Stimulated activated CD4-positive, alpha-beta T cell treated with anti-CD3 and anti-CD28 coated beads, TNF-alpha, amount 100 ng/mL, for 48 hours (primary cell): ENCODE measurements at places on chromosomes 12 and 14.

GRCh38 chr12:93006471-93007208 is 77.5 kb upstream of the EEA1 start:
- no peak for DNase-seq

- no peak for DNase-seq
Observed at GRCh38 chr14:96587823-96588385, 85.7 kb downstream of the PAPOLA start.

- DNase-seq: no peak
Observed at GRCh38 chr14:94458096-94458495, 5.5 kb upstream of the SERPINA11 start.

DNA sequence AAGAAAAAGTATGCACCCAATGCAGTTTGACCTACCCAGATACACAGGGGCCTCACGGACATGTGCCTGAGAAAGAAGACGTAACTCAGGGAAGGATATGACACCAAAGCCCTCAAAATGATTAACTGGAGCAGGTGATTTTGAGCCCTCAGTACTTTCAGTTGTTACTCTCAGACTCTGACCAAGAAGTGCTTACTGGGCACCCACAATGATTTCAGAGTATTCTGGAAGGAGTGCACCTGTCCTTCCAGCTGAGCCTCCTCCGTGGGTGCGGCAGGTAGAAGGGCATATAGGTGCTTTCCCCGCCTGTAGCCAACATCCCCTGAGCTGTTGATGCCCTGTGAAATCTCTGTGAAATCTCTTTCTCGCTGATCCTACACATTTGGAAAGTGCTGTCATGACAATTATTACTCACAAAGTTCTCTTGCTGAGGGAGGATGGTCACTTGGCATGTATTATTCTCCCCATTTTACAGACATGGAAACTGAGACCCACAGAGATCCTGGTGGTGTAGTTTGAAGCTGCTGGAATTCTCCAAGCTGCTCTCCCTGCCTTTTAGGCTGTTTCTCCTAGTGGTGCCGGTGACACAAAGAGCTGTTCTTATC is 154.3 kb upstream of the CCND2 start:
- DNase-seq: no peak

- no peak for DNase-seq
Observed at GRCh38 chr14:90354551-90355298, 23.0 kb upstream of the NRDE2 start.

DNA sequence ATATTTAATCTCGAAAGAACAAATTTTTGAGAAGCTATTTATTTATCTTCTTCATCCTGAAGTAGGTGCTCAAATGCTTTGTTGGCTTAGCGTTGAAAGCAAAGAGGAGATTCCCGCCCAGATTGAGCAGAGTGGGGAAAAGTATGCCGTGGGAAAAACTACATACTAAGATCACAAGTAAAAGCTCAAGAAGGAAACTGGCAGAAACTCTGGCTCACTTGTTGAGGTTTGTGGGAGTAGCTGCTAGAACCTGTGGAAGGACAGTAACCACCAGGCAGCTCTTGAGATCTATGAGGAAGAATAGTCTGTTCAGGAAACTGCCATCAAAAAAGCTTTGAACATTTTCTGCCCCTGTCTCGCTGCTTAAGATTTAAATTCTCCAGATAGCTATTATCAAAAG is 3.9 kb downstream of the MYRFL start:
- no peak for DNase-seq

DNA sequence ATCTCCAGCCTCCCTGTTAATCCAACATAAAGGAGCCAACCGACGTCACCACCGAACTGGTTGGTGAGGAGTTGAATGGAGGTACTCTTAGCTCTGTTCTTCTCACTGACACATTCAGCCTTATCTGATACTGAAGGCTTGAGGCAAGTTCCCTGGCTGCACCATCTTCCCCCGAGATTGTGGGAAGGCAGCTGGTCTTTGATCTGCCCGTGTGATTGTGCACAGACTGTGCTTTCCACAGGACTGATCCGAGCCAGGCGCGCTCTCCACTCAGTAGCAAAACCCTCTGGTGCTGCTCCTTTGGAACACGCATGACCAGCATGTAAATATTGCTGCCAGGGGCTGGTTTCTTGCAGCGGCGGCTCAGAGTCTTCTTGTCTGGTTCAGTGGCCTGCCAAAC is 30.1 kb upstream of the DLK1 start:
- no peak for DNase-seq

- DNase-seq: no peak
Observed at GRCh38 chr14:75234173-75235115, 44.2 kb upstream of the FOS start.

- no peak for DNase-seq
Observed at GRCh38 chr14:54667026-54667744, 100.3 kb downstream of the SAMD4A start.

- DNase-seq: no peak
Observed at GRCh38 chr14:91154851-91155625, 41.2 kb downstream of the DGLUCY start.

- DNase-seq: no peak
Observed at GRCh38 chr14:103773521-103773920, 57.9 kb downstream of the ZFYVE21 start.

DNA sequence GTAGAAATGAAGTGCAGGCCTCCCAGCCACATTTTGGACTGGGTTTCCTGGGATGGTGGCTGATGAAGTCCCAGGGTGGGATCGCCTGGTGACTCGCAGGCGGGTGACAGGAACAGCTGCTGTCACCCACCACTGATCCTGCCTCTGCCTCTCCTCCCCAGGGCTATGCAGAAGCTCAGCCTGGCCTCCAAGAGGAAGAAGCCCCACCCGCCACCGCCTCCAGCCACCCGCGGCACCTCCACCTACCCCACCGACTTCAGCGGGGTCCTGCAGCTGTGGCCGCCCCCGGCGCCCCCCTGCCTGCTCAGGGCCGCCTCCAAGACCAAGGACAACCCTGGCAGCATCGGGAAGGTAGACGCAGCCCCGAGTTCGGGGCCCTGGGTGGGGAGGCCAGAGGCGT is 28.3 kb downstream of the KIF26A start:
- DNase-seq: no peak

DNA sequence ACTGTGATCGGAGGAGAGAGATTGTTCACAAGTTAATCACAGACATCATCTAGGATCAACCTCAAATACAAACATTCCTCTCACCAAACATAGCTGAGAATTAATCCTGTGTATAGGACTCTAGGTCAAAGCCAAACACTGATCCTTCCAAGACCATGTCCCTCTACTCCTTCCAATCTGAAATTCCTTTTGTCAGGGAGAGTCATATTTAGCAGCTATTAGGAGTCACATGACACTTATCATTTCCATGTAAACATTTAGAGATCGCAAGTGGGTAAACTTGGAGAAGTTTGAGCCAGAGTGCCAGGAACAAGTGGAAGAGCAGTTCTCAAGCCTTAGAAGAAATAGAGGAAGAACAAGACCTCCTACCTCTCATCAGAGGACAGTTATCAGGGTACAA is 13.5 kb downstream of the OR2AP1 start:
- DNase-seq: no peak
